ENCODE measurements at places on chromosomes 1 and 21.

- no peak for DNase-seq
Measured at GRCh38 chr1:212980123-212980785, 29.9 kb downstream of the VASH2 start.

GRCh38 chr1:152537496-152537895 is 23.2 kb downstream of the CRCT1 start:
- peak; percentile 39 for DNase-seq

DNA sequence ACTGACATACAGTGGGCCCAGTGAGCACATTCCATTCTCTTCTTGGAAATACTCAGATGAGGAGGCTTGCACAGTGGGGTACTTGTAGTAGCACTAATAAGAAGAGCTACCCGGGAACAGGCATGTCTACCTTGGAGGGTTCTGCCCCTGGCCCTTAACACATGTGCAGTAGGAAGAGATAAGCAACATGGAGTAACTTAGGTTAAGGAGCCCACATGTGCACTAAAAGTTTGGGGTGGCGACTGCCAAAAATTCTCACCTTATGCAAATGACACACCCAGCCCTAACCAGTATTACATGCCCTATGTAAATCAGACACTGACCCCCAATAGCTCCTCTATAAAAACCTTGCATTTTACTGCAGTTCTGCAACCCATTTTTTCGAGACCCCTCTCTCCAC is 1313.3 kb downstream of the KCNT2 start:
- no peak for DNase-seq

- no peak for DNase-seq
Measured at GRCh38 chr1:209815490-209815889, 9.5 kb upstream of the IRF6 start.

DNA sequence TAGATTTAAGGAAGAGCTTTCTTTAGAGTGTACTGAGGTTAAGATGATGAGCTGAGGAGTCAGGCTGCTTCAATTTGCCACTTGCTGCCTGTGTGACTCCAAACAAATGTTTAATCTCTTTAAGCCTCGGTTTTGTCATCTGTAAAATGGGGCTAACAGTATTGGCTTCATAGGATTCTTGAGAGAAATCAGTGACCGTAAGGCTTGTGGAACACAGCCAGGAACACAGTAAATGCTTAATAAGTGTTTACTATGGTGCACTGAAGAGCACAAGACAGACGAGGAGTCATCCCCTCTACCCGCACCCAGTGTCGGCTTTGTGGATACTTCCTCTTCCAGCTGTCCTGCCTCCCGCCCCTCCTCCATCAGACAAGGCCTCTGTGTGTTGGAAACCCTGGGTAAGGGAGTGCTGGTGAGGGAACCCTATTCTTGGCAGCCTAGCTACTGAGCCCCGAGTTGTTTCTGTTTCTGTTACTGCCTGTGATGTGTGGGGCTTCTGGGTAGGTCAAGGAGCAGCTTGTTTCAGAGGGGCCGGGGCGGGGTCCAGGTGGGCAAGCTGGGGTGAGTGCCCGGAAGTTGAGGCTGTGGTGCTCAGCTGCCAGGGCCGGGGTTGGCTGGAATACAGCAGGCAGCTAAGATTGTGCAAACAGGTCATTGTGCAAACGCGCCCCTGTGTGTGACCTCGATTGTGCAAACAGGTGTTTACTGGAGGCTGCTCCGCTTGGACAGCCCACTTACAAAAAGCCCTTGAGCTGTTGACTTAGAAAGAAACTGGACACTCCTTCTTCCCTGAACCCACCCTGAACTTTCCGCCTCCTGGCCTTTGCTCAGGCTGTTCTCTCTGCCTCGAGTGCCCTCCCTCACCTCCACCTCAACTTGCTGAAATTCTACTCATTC is 4.0 kb upstream of the CSF3R start:
- no peak for DNase-seq
